ENCODE measurements at places on chromosomes 4 and X.

- no peak for DNase-seq
These were observed 219.8 kb upstream of the FAT1 start for GRCh38 chr4:186943411-186943810.

GRCh38 chr4:89509708-89510281, 202.2 kb upstream of the GPRIN3 start:
- no peak for DNase-seq

GRCh38 chr4:71711044-71711984, 72.6 kb downstream of the GC start:
- DNase-seq: no peak

DNA sequence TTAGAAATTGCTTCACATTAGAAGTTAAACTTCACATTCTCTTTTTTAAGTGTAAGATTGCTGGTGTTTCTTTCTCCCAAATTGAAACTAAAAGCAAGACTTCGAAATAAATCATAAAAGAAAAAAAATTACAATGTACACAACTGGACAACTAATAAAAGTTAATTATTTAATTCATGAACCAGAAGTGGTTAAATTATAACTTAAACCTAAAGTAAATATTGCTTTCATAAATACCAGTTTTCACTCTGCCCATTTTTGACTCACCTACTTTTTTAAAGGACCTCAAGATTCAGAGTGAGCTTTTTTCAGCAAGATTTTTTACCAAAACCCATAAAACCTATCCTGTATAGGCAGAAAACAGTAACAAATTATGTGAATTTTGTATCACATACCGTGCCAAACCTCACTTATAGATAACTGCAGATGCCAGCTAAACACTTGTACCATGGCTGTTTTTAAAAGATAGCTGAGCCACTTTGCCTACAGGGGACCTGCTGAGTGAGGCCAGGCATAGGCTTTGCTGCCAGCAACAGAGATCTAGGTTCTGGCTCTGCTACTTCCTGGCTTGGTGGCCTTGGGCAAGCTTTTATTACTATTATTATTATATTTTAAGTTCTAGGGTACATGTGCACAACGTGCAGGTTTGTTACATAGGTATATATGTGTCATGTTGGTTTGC, 259.8 kb downstream of the NR3C2 start:
- DNase-seq: no peak
